ENCODE measurements at places on chromosomes 7 and 10.

- DNase-seq: no peak
Observed at GRCh38 chr7:23520582-23520981, 11.2 kb downstream of the TRA2A start.

DNA sequence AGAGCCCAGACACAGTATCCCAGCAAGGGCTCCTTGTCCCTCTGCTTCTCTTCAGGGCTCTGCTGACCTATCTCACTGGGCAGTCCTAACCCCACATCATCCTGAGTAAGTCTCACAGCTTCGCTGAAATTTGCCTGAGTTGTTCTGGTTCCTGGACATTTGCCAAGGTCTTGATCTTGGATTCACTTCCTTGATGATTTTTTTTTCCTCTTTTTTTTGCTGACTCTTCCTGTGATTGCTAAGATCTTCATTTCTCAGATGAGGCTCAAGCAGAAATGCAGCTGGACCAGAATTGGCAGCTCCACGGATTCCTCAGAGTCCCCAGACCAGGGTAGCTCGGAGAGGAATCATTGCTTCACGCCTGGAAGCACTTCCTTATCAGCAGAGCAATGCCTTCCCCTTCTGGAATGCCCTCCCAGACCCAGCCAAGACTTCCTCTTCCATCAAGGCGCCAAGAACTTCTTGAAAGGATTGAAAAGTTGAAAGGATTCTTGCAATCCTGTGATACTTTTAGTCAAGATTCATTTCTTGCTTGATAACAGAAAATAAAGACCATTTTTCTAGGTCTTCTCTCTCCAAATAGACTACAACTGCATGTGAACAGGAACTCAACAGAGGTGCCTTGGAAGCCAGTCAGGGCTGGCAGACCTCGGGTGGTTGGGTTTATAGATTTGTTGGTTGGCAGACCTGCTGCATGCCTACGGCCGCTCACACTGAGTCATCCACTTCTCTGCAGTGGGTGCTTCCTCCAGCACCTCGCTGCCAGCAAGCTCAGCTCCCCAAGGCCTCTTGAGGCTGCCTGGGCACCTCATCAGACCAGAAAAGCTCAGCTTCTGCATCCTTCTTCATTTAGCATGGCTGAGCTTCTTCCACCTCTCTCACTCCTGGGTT is 8.8 kb upstream of the AFAP1L2 start:
- DNase-seq: no peak

DNA sequence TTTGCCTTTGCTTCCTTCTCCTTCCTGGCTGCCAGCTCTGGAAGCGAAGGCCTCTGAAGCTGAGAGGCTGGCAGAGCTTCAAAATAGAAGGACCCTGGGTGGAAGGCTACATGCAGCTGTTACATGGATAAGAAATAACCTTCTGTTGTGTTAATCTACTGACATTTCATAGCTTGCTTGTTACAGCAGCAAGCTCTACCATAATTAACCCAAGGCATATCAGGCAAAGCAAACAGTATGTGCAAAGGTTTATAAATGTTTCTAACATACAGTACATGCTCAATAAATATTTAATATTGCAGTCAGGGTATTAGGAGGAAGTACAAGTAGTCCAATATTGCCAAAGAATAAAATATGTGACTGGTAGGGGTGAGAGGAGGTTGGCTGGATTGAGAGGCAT is 55.6 kb upstream of the MKLN1 start:
- DNase-seq: no peak

- no peak for DNase-seq
Observed at GRCh38 chr7:92794391-92794790, 42.0 kb downstream of the CDK6 start.

GRCh38 chr10:102458656-102459055 is 7.3 kb upstream of the C10orf95 start:
- DNase-seq: no peak
